Adrenal gland (tissue), 19 donors: ENCODE measurements at places on chromosomes 1 and 21. TPM values are rescaled to one million over a fixed set of nuclear protein-coding genes. Genes with fewer than 3 reads are reported as not detected.

Gene C4BPB
- 0.87 TPM for total RNA-seq

Gene S100B
- total RNA-seq = 0.48 TPM

Gene AGRN
- 13.0 TPM for total RNA-seq

Gene LCE3D
- total RNA-seq = not detected

Gene KCNN3
- total RNA-seq = 1.1 TPM

Gene SPRR2B
- total RNA-seq = not detected
